ENCODE measurements at places on chromosomes 4 and X.

GRCh38 chr4:163175971-163176958 is 9.6 kb upstream of the NAF1 start:
- no peak for ATAC-seq

DNA sequence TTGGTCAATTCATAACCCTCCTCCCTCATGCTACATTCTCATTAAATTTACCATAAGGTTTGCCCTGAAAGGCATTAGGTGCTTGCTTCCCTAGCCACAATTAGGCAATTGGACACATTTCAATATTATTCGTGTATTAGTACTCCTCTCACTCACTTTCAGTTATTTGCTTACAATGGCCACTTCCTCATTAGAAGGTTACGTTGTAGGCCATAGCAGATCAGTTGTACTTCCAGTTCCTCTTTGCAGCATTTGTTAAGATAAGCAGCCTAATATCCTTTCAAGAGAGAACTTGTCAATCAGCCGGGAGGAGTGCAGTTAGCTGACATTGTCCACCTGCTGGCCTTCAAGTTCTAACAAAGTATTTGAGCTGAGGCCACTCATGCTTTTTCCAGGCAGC is 1017.2 kb downstream of the PCDH7 start:
- ATAC-seq = no peak

DNA sequence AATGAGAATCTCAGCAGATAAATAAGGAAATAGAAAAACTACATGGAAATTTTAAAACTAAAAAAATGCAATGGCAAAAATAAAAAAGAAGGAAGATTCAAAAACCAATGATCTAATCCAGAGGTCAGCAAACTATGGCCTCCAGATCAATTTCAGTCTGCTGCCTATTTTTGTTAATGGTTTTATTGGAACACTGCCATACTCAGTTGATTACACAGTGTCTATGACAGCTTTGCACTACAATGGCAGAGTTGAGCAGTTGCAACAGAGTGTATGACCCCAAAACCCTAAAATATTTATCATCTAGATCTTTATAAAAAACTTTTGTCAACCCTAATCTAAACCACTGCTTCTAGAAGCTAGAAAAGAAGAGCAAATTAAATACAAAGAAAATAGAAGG is 170.3 kb downstream of the RAB28 start:
- ATAC-seq = no peak

- ATAC-seq = no peak
These were observed 78.0 kb upstream of the CPEB2 start for GRCh38 chr4:14924076-14924811.
